Left ventricle myocardium inferior (tissue), 1 donor: ENCODE measurements at places on chromosomes 5 and 9.

DNA sequence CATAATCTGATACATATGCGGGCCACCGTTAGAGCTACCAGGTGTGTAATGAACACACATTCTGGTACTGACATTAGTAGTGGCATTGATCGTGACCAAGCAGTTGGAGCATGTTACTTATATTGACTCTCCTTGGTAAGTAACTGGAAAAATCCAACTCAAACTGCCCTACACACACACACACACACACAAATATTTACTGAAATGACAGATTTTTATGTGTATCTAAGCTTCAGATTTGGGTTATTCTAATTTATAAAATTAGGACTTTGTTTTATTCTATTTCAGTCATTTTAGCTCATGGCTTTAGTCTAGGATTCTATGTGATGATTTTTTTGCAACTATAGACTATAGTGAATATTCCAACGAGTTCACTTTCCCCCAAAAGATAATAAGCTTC, 1280.2 kb upstream of the ACO1 start:
- no peak for DNase-seq

DNA sequence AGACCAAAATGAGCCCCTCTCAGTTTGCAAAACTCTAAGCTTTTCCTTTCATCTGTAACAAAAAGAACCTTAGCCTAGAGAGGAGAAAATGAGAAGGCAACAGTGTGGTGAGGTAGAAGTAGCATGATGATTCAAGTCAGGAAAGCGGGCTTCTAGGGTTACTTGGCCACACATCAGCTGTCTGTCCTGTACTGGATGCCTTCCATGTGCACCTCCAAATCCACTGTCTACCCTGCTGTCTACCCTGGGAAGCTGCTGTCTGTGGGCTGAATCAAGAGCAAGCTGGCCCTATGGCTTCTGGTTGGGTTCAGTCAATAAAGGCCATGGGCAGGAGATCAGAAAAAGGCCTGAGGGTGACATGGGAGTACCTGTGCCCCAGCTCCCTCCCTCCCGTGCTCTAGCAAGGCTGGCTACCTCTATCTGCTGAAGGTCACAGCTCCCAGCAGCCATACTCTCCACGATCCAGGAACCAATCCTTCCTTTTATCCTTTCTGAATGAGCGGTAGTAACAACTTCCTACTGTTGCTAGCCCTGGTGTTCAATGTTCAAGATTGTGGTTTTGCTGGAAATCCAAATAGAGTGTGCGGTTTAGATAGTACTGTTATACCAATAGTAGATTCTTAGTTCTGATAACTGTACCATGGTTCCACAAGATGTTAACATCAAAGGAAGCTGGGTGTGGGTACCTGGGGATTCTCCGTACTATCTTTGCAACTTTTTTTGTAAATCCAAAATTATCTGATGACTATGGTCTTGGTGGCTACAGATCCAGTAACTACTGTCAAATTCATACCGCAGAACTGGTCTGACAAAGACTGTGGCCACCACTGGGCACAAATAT, 191.0 kb downstream of the ESM1 start:
- DNase-seq = no peak

- DNase-seq = no peak
Measured at GRCh38 chr5:131942016-131942415, 3.4 kb downstream of the MEIKIN start.

DNA sequence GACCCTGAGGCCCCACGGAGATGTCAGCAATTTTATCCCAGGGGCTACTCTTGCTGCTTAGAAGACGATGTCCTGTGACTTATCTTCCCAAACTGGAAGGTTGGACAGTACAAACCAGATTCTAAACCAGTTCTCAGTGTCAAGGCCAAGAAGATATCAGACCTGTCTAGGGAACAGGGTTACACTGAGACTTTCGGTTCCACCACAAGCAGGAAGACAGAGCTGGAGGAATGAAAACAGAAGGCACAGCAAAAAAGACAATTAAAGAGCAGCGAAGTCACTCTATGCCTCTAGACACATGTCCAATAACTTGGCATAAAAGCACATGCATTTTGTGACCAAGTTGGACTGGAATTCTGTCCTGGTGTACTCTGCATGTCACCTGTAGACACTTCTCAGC, 73.4 kb upstream of the TMEM252 start:
- DNase-seq = no peak

DNA sequence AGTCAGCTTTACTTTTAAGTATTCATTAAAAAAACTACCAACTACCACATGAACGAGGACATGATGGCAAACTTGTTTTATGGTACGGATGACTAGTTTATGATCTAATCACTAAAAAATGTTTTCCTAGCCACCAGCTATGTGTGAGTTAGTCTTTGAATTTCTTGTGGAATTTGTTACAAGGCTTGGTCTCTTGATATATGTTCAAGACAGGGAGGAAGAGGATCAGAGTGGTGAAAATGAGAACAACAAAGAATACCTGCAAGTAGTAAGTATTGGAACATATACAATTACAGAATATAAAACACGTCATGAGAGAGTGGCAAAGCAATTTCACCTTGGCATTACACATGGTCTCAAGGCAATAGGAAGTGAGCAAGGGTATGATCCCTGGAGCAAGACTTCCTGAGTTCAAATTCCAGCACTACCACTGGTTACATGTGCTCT, 548.6 kb upstream of the TLE4 start:
- DNase-seq = no peak

DNA sequence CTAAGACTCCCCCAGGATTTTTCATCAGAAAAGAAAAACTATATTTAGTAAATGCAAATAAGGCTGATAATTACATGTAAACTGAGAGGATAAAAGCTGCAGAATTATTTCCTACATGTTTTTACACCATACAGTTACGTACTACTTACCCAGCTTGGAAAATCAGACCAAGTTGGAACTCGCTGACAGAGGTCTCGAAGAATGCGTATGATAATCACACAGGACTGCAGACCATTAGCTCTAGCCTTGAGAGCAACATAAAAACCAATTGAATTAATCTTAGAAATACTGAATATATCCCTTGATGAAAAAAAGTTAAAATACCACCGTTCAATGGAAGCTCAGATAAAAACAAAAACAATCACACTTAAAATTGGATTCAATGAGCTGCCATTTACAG, 65.6 kb downstream of the ZFR start:
- DNase-seq = no peak

- DNase-seq = no peak
Measured at GRCh38 chr5:91401175-91401574, 18.1 kb upstream of the ARRDC3 start.

DNA sequence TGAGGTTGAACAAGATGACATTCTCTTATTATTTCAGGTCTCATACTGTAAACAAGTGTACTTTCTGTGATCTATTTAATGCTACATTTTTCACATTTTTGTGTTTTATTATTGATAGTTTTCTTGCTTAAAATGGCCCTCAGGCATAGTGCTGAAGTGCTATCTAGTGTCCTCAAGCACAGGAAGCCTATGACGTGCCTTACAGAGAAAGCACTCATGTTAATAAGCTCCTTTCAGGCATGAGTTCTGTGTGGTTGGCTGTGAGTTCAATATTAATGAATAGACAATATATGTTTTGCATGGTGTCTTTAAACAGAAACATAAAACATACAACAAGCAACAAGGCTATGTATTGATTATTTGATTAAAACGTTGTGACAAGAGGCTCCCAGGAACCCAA, 450.1 kb downstream of the PLK2 start:
- DNase-seq = no peak

DNA sequence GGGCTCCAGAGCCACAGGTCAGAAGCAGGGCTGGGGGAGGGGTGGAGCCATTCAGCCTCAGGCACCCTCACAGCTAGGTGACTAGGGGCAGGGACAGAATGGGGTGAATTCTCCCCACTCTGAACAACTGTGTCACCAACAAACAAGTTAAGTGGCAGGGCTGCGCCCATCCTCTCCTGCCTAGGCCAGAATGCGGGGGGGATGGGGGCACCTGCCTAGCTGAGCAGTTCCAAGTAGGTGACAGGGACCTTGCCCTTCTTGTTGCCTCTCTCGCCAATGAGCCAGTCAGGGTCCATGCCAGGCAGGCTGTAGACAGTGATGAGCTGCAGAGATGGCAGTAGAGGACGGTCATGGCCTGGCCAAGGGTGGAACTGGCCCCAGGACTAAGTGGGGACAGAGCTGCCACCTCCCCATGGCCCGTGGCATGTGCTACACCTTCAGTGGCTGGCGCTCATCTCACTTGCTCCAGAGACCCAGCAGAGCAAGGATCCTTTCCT, 19.6 kb downstream of the SH3GLB2 start:
- DNase-seq = no peak

DNA sequence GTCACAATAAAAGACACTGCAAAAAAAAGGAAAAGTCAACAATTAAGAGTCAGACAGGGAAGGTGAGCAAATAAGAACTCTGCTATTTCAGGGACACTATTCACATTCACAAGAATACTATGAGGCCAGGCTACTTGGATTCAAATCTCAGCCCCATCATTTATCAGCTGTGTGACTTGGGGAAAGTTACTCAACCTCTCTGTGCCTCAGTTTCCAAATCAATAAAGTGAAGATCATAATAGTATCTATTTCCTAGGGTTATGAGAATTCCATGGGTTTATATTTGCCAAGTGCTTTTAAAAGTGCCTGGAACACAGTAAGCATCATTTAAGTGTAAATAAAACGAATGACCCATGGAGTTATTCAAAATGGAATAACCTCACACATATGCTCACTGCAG, 56.4 kb downstream of the ALDH7A1 start:
- DNase-seq = no peak

- no peak for DNase-seq
Measured at GRCh38 chr5:39623291-39623865, 198.6 kb upstream of the DAB2 start.

- DNase-seq = no peak
Measured at GRCh38 chr5:17992291-17992690, 358.0 kb downstream of the TAF11L14 start.

- DNase-seq = no peak
Measured at GRCh38 chr5:57824047-57824446, 341.4 kb upstream of the ACTBL2 start.

DNA sequence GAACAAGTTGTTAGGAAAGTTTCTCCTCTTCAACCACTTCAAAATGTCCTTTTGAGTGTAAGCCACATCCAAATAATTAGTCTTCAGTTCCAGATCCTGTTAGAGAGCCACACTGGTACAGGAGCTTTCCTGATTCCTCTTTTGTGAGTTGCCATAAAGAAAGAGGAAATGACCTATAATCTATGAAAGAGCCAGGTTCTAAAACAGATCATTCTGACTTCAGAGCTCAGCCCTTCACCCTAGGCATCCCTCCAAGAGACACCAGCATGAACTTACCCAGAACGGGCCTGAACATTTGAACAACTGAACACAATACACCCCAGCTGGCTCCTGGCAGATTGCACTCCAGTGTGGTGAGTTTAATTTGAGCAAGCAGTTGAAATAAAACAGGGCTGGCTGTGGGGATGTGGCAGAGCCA, 25.7 kb downstream of the SLC1A1 start:
- no peak for DNase-seq

GRCh38 chr5:126373375-126374108, 49.7 kb upstream of the GRAMD2B start:
- DNase-seq = no peak

DNA sequence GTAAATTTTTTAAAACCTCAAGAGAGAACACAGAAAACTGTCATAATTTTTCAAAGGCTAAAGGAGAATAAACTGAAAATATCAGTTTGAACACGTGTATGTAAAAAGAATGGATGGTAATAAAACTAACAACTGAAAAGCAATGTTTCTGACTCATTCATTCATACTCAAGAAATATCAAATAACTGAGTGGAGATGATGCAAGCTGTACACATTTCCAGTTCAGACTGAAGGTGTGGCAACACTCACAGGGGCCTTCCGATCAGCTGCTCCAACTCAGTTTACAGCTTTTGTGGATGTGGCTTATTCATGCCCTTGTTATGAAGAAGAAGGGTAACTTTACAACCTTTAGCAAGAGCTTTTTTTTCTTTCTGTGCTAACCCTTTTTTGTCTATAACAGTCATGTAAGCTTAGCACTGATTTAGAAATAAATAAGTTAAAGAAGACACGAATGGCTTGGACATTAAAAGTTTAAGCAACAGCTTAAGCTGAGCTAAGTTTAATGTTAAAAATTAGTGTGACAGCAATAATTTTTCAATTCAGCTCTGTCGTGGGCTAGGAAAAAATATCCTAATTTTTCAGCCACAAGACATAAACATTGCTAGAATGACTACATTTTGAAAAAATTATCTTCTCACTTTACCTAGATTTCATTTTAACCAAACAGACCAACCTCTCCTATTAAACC, 453.5 kb downstream of the RAB3C start:
- no peak for DNase-seq

DNA sequence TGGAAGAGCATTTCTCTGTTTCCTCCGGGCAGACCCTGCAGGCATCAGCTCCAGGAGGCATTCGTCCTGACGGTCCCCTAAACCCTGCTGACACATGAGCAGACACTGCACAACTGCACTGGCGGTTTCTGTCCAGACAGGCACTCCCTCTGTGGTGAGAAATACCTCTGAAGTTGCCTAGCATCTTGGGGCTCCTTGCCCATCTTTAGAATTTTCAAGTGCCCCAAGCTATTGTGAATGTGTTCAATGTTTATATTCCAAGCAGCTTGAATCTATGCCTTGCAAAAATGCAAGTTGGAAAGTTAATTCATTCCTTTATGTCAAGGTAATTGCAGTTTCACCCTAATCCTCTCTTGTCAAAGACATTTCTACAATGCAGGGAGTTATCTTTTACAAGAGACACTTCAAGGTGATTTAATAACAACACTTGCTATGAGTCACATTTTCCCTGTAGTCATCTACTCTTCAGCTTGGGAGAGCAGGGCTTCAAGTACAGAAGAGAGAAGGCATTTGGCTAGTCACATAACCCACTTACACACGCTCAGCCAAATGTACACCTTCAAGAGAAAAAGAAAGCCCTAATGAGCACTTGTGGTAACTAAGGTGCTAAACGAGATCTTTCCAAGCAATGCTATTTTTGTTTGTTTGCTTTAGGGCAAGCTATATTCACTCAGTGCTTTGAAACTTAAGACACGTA, 302.5 kb downstream of the MLLT3 start:
- no peak for DNase-seq

- no peak for DNase-seq
Measured at GRCh38 chr9:129887334-129888292, 52.4 kb downstream of the USP20 start.

- DNase-seq = no peak
Measured at GRCh38 chr9:131306397-131307004, 17.0 kb downstream of the PLPP7 start.

- no peak for DNase-seq
Measured at GRCh38 chr5:72288924-72289323, 31.1 kb downstream of the MRPS27 start.

DNA sequence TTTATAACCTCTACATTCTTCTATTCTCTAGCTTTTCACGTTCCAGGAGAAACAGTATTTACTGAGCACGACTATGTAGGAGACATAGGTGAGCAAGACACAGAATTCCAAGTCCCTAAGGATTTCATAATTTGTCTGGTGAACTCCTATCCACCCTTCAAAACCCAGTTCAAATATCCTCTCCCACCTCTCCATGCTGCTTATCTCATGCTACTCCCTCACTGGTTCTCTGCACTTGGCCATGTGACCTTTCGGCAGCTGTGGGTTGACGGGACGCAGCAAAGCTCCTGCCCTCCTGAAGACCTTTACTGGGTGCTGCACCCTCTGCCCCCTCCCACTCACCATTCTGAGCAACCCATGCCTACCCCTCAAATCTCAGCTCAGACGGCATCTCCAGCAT, 173.2 kb downstream of the RGS3 start:
- DNase-seq = no peak
